ENCODE measurements at places on chromosomes 16 and 17.

DNA sequence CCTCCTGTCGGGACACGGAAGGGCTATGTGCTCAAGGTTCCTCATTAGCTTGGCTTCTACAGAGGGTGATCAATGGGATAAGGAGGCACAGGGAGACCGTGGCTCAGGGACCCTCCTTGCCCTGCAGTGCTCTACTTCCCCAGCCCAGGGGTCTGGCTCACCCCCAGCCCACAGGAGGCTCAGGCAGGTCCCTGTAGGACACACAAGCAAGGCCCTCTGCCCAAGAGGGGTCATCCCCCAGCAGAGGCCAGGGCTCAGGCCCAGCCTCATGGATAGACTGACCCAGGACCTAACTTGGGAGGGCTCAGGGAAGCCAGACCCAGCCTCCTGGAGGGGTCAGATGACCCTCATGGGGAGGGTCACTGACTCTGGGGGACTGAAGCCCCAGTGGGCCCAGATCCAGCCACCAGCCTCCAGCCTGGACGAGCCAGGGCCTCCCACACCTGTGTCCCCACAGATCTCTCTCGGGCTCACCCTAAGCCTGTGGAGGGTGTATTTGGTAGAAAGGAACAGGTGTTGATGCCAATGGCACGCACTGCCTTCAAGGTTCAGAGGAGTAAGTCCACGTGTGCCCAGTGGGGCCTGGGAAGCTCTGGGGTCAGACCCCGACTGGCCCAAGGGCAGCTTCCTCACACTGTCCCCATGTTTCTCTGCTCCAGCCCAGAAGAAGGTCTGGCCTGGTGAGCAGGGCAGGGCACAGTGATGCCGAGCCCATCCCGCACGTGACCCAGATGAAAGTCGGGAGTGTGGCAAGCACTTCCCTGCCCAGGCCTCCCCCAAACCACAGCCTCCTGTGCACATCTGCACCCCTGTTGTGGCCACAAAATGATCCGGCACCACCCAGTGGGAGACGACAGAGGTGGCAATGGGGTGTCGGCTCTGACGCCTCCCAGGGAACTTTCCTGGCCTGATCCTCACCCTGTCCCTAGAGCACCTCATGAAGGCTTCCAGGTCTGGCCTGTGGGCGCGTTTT, 10.9 kb upstream of the KRTAP17-1 start:
- DNase-seq, result no peak
- H3K36me3 ChIP-seq, result no peaks in the 10 kb centered on the region
- H3K27me3 ChIP-seq, result no peaks in the 10 kb centered on the region
- no peak overlapping the region for H3K4me3 ChIP-seq

DNA sequence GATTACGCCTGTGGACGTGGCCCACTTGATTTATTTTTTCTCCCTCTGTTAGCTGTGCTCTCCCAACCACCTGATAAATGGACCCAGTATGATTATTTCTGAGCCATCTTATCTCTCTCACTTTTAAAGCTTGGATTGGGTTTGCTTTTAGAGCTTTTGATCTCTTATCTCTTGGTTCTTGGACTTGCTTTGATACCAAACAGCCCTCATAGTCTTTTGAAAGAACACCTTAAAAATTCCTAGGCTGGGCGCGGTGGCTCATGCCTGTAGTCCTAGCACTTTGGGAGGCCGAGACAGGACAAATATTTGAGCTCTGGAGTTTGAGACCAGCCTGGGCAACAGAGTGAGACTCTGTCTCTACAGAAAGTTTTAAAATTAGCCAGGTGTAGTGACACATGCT, 25.8 kb downstream of the SMTNL2 start:
- H3K27me3 ChIP-seq, result peaks cover 38% of the 10 kb centered on the region
- no peak overlapping the region for H3K4me3 ChIP-seq
- no peak for DNase-seq
- H3K4me1 ChIP-seq, result peaks cover 7% of the 10 kb centered on the region

GRCh38 chr17:2050300-2051060, 4.4 kb upstream of the HIC1 start:
- no peak overlapping the region for H3K27ac ChIP-seq
- no peaks in the 10 kb centered on the region for H3K27me3 ChIP-seq
- no peaks in the 10 kb centered on the region for H3K36me3 ChIP-seq
- peak overlapping the region; percentile 87 for H3K4me3 ChIP-seq
- H3K4me1 ChIP-seq, result peaks cover 11% of the 10 kb centered on the region
- peak; percentile 73 for DNase-seq

GRCh38 chr16:15046692-15047376, 9.0 kb downstream of the NTAN1 start:
- H3K27me3 ChIP-seq, result no peaks in the 10 kb centered on the region
- H3K4me3 ChIP-seq, result no peak overlapping the region
- no peak overlapping the region for H3K27ac ChIP-seq
- peaks cover 32% of the 10 kb centered on the region for H3K36me3 ChIP-seq

- peak; percentile 71 for DNase-seq
- H3K27ac ChIP-seq, result peak overlapping the region; percentile 79
- peaks cover 36% of the 10 kb centered on the region for H3K4me1 ChIP-seq
- H3K36me3 ChIP-seq, result peaks cover 37% of the 10 kb centered on the region
- no peaks in the 10 kb centered on the region for H3K27me3 ChIP-seq
- H3K4me3 ChIP-seq, result no peak overlapping the region
Observed at GRCh38 chr16:15993946-15994665, 44.7 kb downstream of the ABCC1 start.

- H3K36me3 ChIP-seq, result no peaks in the 10 kb centered on the region
- no peaks in the 10 kb centered on the region for H3K27me3 ChIP-seq
- no peaks in the 10 kb centered on the region for H3K4me1 ChIP-seq
- DNase-seq, result no peak
- H3K4me3 ChIP-seq, result no peak overlapping the region
- H3K27ac ChIP-seq, result no peak overlapping the region
Observed at GRCh38 chr16:12742741-12743140, 60.9 kb downstream of the CPPED1 start.

DNA sequence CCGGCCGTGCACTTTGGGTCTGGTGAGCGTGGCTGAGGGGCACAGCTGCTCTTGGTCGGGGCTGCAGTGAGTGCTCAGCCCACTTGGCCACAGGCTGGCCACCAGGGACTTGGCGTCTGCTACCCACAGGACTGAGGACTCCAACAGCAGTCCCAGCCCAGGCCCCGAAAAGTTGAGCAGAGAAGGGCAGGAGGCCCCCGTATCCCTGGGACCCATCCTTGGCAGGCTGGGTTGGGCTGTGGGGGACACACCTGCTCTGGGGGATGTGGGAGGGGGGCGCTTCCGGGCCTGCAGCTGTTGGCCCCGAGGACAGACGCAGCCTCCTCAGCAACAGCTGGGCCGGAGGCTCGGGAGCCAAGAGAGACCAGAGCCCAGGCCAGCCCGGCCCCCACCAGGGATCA, 19.4 kb upstream of the SSTR5 start:
- no peaks in the 10 kb centered on the region for H3K36me3 ChIP-seq
- H3K4me3 ChIP-seq, result no peak overlapping the region
- H3K27ac ChIP-seq, result no peak overlapping the region

- DNase-seq, result peak; percentile 55
- no peak overlapping the region for H3K4me3 ChIP-seq
- H3K27me3 ChIP-seq, result no peaks in the 10 kb centered on the region
- H3K36me3 ChIP-seq, result no peaks in the 10 kb centered on the region
- H3K27ac ChIP-seq, result no peak overlapping the region
Observed at GRCh38 chr17:13587487-13588338, 14.0 kb downstream of the HS3ST3A1 start.

GRCh38 chr17:11331547-11332513, 90.8 kb downstream of the SHISA6 start:
- no peak overlapping the region for H3K4me3 ChIP-seq
- no peak for DNase-seq
- no peaks in the 10 kb centered on the region for H3K4me1 ChIP-seq
- H3K36me3 ChIP-seq, result no peaks in the 10 kb centered on the region

GRCh38 chr17:14320734-14321475, 20.0 kb downstream of the HS3ST3B1 start:
- H3K36me3 ChIP-seq, result no peaks in the 10 kb centered on the region
- no peak overlapping the region for H3K27ac ChIP-seq
- H3K4me3 ChIP-seq, result no peak overlapping the region
- no peak for DNase-seq

DNA sequence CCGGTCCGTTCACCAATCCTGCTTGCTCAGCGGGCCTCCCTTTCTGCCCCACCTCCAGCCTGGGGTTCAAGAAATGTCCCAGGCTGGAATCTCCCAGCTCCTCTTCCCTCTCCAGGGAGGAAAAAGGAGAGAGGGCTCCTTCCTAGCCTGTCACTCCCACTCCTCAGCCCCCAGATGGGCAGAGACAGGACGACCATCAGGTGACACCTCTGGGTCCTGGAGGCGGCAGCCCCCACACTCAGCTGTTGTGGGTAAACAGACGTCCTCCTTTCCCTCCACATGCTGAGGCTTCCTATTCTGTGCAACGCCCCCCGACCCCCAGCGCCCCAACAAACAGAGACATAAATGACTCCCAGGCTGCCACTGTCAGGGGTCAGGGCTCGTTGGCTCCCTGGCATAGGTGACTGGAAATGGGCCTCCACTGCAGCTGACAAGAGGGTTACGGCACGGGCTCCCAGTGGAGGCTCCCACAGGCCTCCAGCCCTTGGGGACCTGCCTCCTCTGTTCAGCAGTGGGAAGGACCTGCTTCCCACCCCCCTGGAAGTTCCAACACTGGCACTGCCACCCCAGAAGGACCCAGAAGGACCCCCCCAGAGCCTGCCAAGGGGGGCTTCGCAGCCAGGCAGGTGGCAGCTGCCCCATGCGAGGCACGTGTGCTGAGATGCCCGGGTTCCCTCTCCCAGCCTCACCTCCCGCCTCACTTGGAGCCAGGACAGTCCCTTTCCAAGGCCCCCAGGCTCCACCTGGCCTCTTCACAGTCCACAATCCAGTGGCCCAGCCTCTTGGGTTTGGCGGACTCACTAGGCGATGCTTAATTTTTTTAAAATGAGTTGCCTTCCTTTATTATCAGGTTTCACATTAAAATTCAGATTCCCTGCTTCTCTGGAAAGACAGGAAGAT, 232.3 kb downstream of the KATNIP start:
- no peak for DNase-seq
- H3K27ac ChIP-seq, result no peak overlapping the region
- no peaks in the 10 kb centered on the region for H3K27me3 ChIP-seq
- H3K36me3 ChIP-seq, result no peaks in the 10 kb centered on the region
- H3K4me1 ChIP-seq, result no peaks in the 10 kb centered on the region

GRCh38 chr17:72790190-72790589, 302.3 kb downstream of the SLC39A11 start:
- no peak overlapping the region for H3K27ac ChIP-seq
- peaks cover 8% of the 10 kb centered on the region for H3K4me1 ChIP-seq
- H3K4me3 ChIP-seq, result no peak overlapping the region
- no peaks in the 10 kb centered on the region for H3K27me3 ChIP-seq
- no peaks in the 10 kb centered on the region for H3K36me3 ChIP-seq
- no peak for DNase-seq

GRCh38 chr16:55292491-55292890, 31.5 kb upstream of the IRX6 start:
- H3K27me3 ChIP-seq, result no peaks in the 10 kb centered on the region
- H3K4me1 ChIP-seq, result no peaks in the 10 kb centered on the region
- H3K36me3 ChIP-seq, result no peaks in the 10 kb centered on the region
- no peak overlapping the region for H3K27ac ChIP-seq

DNA sequence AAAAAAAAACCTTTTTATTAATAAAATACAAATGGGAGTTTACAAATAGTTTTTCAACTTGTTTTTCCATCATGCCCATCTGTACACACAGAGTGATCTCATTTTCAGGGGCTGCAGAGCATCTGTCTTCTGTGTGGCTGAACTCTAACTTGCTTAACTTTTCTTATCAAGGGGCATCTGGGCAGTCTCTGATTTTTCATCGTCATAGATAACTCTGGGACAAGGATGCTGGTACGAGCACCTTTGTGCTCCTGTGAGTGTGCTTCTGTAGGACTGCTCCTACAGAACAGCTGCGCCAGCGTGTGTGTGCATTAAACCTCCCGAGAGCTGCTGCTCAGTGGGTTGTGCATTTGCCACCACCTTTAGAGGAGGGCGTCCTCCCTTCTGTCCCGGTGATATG, 34.6 kb upstream of the TAC4 start:
- no peak overlapping the region for H3K27ac ChIP-seq
- H3K4me3 ChIP-seq, result no peak overlapping the region
- H3K36me3 ChIP-seq, result no peaks in the 10 kb centered on the region
- no peak for DNase-seq
- H3K4me1 ChIP-seq, result no peaks in the 10 kb centered on the region

GRCh38 chr17:63841350-63842172, 924 bp downstream of the SMARCD2 start:
- H3K27me3 ChIP-seq, result no peaks in the 10 kb centered on the region
- peaks cover 23% of the 10 kb centered on the region for H3K4me1 ChIP-seq
- H3K36me3 ChIP-seq, result peaks cover 5% of the 10 kb centered on the region
- H3K4me3 ChIP-seq, result peak overlapping the region; percentile 81
- peak overlapping the region; percentile 84 for H3K27ac ChIP-seq
- peak; percentile 34 for DNase-seq

DNA sequence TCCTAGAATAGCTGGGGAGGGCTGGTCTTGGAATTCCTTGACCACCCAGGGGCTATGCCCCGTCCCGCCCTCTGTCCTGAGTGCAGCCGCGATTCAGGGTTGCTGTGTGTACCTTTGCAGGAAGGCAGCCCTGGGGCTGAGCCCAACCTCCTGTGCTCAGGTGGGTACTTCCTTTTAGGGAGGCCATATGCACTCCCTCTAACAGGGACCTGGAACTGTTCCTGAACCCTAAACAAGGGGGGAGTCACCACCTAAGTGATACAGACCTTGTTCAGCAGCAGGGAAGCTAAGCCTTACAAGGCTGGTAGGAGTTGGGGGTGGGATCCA, 24.6 kb downstream of the LLGL2 start:
- H3K27ac ChIP-seq, result no peak overlapping the region
- peaks cover 27% of the 10 kb centered on the region for H3K27me3 ChIP-seq
- H3K4me1 ChIP-seq, result peaks cover 11% of the 10 kb centered on the region
- H3K36me3 ChIP-seq, result no peaks in the 10 kb centered on the region

DNA sequence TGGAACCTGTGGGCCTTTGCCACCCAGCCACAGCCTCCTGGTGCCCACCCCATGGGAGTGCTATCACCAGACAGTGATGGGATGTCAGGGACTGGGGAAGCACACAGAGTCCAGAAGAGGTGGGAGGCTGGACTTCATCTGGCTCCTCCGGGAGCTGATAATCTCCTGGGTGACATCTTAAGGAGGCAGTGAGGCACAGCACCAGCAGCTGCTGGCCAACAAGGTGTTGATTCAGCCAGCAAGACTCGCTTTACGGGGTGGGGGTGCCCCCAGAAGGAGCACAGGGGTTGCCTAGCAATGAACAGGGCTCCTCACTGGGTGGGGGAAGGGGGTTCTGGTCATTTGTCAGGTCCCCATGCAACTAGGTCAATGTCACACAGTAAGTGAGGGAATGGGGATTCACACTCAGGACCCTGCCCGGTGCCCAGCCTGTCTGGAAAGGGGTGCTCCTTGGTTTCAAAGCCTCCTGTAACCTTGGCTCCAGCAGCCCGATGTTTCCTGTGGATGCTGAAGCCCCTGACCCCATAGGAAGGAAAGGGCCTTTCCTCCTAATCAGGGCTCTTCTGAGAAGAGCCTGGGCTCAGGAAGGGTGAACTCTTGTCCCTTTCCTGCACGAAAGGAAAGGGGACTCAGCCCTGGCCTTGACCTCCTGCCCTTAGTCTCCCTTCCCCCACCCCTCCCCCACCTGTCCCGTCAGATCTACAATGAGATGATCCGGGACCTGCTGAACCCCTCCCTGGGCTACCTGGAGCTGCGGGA, 17.7 kb downstream of the KIF19 start:
- no peak overlapping the region for H3K27ac ChIP-seq
- no peaks in the 10 kb centered on the region for H3K4me1 ChIP-seq
- H3K36me3 ChIP-seq, result no peaks in the 10 kb centered on the region
- H3K4me3 ChIP-seq, result no peak overlapping the region
- H3K27me3 ChIP-seq, result no peaks in the 10 kb centered on the region

- 0 out of 2 replicates have a peak, but pooled peaks cover 4% of the 10 kb centered on the region for H3K27me3 ChIP-seq
- no peak overlapping the region for H3K4me3 ChIP-seq
- no peak overlapping the region for H3K27ac ChIP-seq
- DNase-seq, result peak; percentile 35
- H3K36me3 ChIP-seq, result no peaks in the 10 kb centered on the region
- H3K4me1 ChIP-seq, result peaks cover 9% of the 10 kb centered on the region
Observed at GRCh38 chr17:44589316-44590071, 32.2 kb downstream of the FZD2 start.
